ENCODE measurements at places on chromosomes 7 and 10. TPM values are rescaled to one million over a fixed set of nuclear protein-coding genes. Genes with fewer than 3 reads are reported as not detected.

ZFAND4 gene
- total RNA-seq = 15.7 TPM

MMP21 gene
- not detected for total RNA-seq

GCK gene
- not detected for total RNA-seq

EN2 gene
- total RNA-seq = not detected

PTF1A gene
- not detected for total RNA-seq

CCL24 gene
- not detected for total RNA-seq

CPVL gene
- 0.33 TPM for total RNA-seq

DNA sequence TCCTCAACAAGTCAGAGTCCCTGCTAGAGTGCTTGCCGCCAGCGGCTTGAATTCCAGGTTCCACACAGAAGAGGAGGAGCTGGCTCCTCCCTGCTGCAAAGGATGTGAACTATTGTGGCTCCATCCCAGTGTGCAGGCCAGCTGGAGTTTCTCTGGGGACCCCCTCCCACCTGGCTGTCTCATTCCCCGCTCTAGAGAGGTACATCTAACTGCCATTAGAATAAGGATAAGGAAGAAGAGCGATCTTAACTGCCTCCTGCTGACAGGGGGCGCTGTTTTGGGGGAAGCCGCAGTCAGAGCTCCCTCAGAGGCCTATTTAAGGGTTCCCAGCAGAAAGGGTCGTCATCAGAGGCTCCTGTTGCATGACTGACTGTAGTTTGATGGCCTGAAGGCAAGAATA lies 40.8 kb upstream of the HECW1 start:
- H3K36me3 ChIP-seq = no peaks in the 10 kb centered on the region
- H3K27me3 ChIP-seq = peaks cover 6% of the 10 kb centered on the region
- H3K4me1 ChIP-seq = peaks cover 5% of the 10 kb centered on the region
- no peak for DNase-seq

DNA sequence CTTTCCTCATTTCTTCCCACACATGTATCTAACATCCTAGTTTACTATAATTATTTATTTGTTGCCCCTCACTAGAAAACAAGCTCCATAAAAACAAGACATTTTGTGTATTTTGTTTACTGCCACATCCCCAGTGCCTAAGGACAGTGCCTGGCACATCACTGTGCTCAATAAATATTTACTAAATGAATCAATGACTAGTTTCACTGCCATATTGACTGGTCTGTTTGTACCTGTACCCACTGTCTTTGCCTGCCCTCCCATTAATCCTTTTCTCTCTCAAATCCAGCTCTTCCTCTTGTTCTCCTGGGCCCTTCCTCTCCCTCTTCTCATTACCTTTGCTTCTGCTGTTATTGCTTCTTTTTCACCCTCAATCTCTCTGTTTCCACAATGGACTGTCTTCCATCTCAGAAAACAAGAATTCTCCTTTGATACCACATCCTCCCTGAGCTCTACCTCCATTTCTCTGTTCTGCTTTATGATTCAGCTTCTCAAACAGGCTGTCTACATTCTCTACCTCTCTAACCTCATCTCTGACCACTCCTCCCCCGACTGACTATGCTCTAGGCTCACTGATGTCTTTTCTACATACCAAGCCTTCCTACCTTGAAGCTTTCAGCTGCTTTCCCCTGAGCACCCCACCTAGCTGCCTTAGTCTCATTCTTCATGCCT lies 8.3 kb upstream of the FAM133B start:
- no peak overlapping the region for H3K4me3 ChIP-seq

DNA sequence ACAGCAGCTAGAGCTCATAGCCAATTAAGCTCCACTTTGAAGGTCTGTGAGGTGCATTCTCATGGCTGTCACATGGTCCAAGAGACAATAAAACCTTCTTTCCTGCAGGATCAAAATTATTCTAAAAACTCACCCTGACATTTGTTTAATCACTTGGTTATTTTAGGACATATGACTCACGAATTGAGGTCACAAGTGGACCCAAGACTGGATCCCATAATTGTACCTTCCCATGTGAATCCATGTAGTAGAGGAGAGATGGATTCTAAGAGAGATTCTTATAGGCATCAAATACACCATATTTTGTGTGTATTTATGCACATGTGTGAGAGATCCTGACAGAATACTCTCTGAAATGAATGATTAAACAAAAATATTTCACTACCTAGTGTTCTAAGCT lies 18.1 kb downstream of the POLR1F start:
- H3K4me1 ChIP-seq = no peaks in the 10 kb centered on the region
- H3K36me3 ChIP-seq = peaks cover 3% of the 10 kb centered on the region
- no peak overlapping the region for H3K4me3 ChIP-seq
- no peak overlapping the region for H3K27ac ChIP-seq
- H3K27me3 ChIP-seq = no peaks in the 10 kb centered on the region

- H3K4me1 ChIP-seq = peaks cover 41% of the 10 kb centered on the region
- H3K36me3 ChIP-seq = no peaks in the 10 kb centered on the region
- no peak overlapping the region for H3K4me3 ChIP-seq
- H3K27ac ChIP-seq = no peak overlapping the region
- peaks cover 12% of the 10 kb centered on the region for H3K27me3 ChIP-seq
Observed at GRCh38 chr7:106057962-106058927, 53.9 kb downstream of the SYPL1 start.

GRCh38 chr7:21585070-21585724 lies 42.4 kb downstream of the DNAH11 start:
- peaks cover 7% of the 10 kb centered on the region for H3K27me3 ChIP-seq
- no peaks in the 10 kb centered on the region for H3K4me1 ChIP-seq
- H3K27ac ChIP-seq = no peak overlapping the region
- DNase-seq = no peak
- no peaks in the 10 kb centered on the region for H3K36me3 ChIP-seq

GRCh38 chr7:29965030-29965429 lies 24.6 kb downstream of the SCRN1 start:
- no peak overlapping the region for H3K27ac ChIP-seq
- H3K36me3 ChIP-seq = no peaks in the 10 kb centered on the region
- H3K27me3 ChIP-seq = peaks cover 39% of the 10 kb centered on the region
- peaks cover 5% of the 10 kb centered on the region for H3K4me1 ChIP-seq
- no peak for DNase-seq
